ENCODE measurements at places on chromosomes 3 and 15. TPM values are rescaled to one million over a fixed set of nuclear protein-coding genes. Genes with fewer than 3 reads are reported as not detected.

FANCI gene
- polyA plus RNA-seq, result 1.5 TPM

RAB8B gene
- 2.0 TPM for polyA plus RNA-seq

SLC49A4 gene
- 3.4 TPM for polyA plus RNA-seq

GOLGA8T gene
- polyA plus RNA-seq, result 0.21 TPM

GOLGA8O gene
- 1.7 TPM for polyA plus RNA-seq

B3GALNT1 gene
- polyA plus RNA-seq, result 2.0 TPM

KBTBD13 gene
- not detected for polyA plus RNA-seq

SLC9C1 gene
- not detected for polyA plus RNA-seq
